ENCODE measurements at places on chromosomes 16 and 17. TPM values are rescaled to one million over a fixed set of nuclear protein-coding genes. Genes with fewer than 3 reads are reported as not detected.

DNA sequence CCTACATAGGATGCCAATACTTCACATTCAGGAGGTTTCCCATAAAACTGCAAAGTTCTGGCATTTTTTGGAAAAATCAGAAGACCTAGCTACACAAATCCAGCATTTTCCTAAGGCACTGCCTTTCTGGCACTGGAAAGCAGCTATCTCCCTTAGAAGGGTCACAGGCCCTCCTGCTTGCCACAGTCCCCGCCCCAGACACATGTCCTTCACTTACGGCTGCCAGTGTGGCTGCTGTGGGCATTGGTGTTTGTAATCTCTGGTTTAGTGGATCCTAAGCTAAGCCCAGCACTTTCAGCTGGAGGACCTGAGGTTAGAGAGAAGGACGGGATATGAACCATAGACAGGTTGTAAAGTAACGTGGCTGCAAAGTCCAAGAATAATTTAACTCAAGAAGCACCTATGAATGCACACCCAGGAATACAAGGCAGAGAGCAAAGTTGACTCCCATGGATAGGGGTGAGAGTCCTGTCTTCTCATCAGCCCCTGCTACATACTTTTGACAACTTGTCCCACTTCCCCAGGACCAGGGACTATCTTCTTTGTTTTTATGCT lies 100.0 kb downstream of the XYLT1 start:
- peaks cover 9% of the 10 kb centered on the region for H3K4me1 ChIP-seq
- DNase-seq, result no peak

DNA sequence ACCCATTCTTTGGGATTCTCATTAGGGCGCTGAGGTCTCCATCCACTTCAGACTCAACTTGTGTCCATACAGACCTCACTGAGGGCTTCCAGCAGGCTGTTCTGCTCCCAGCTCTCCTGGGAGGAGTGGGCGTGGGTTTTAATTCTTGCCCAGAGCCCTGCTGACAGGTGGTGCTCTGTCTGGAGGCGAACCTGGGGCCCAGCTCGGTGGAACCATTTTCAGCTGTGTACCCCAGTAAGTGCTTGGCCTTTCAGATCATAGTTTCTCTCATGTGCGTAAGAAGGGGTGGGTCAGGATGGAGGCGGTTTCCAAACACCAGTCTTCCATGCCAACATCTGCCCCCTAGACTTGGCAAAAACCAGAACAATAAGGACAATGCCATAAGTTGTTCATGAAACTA lies 21.4 kb upstream of the NKD1 start:
- DNase-seq, result no peak
- no peaks in the 10 kb centered on the region for H3K4me1 ChIP-seq
- no peaks in the 10 kb centered on the region for H3K27me3 ChIP-seq

TNFRSF17 gene
- total RNA-seq, result not detected

RARA gene
- 32.2 TPM for total RNA-seq

Data from GM23248 (cell line).